KG1 (cell line): ENCODE measurements at places on chromosomes 12 and 14.

DNA sequence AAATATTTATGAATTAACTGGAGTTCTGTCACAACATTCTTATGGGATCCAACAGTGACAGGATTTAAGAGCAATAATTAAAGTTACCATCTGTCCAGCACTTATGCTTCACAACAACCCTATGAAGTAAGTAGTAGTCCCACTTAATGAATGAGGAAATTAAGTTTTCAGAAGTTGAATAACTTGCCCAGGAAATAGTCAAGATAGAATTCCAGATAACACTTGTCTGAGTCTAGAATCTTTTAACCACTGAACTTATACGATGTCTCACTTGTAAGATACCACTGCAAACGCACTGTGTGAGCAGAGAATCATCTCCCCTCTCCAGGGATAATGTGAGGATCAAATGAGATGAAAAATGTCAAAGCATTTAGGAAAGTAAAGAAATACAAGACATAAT, 3.3 kb upstream of the TTC9 start:
- no peak for DNase-seq

GRCh38 chr12:123037791-123038190, 57.3 kb downstream of the ARL6IP4 start:
- DNase-seq = no peak

GRCh38 chr12:49924628-49925246, 21.0 kb upstream of the FAIM2 start:
- DNase-seq = no peak

GRCh38 chr12:93127582-93128331, 198.7 kb upstream of the EEA1 start:
- no peak for DNase-seq

GRCh38 chr14:54169254-54169924, 212.8 kb upstream of the BMP4 start:
- no peak for DNase-seq

DNA sequence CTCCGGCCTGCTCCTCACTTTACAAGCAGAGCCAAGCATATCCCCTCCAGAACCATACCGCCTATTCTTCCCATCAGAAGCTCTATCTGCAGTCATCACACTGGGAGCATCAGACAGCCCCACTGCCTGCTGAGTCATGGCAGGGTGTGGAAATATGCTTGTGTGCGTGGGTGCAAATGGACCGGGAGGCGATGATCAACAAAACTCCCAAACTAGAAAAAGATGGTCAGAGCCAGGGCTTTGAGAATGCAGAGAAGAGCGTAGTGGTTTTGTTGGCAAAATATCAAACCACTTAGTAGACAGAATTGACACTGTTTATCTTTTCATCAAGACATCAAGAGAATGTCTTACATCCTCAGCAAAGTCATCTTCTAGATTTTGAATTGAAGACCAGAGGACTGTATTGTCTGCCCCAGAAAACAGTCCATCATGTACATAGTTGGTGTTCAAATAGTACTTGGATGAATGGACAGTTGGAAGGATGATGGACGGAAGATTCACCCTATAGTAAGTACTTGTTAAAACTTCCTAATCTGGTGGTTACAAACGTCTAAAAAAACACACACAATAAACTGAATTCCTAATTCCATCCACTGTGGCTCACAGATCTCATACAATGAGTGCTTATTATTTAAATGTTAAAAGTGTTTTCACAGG, 54.9 kb downstream of the VWF start:
- DNase-seq = no peak

DNA sequence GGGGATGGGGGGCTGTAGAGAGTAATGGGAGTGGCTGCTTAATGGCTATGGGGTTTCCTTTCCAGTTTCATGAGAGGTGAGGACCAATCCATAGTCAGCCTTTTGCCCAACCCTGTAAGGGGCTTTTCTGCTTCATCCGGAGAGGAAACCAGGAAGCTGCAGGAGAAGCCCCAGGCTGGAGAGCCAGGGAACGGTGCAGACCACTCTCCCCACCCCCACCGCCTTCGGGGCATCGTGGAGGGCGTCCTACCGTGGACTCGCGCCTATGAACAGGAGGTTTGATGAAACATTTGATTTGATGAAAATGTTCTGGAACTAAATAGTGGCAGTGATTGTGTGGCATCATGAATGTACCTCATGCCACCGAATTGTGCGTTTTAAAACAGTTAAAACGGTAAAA, 204.3 kb upstream of the DIO3 start:
- DNase-seq = no peak

GRCh38 chr12:2719392-2719791, 75.4 kb upstream of the FKBP4 start:
- no peak for DNase-seq

GRCh38 chr12:89306827-89307473, 45.4 kb downstream of the DUSP6 start:
- DNase-seq = no peak

GRCh38 chr12:12331896-12332295, 18.1 kb downstream of the MANSC1 start:
- no peak for DNase-seq

DNA sequence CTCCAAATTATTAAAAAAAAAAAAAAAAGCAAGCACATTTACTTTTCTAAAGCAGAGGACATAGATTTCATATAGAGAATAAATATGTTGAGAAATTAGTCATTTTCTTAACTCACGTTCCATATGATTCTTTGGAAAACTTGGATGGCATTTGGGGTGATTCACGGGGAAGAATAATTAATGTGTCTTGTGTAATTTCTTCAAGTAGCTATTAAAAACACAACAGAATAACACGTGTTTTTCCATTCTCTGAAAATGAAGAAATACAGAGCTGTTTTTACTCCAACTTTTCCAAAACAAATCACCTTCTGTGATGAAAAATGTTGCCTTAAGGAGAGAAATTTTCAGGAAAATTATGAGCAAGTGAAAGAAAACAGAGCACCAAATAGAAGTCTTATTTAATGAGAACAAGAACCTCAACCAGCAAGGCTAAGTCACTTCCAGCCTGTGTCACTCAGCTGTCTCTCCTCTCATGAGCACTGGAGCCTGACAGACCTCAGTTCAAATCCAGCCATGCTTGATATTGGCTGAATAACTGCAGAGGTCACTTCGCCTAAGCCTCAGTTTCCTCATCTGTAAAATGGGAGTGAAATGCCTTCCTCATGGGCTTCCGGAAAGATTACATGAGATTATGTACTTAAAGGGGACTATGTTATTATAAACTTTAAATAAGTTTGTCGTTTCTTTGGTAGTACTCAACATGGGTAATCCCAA, 42.8 kb upstream of the NUAK1 start:
- no peak for DNase-seq
